ENCODE measurements at places on chromosomes 1 and 21.

GRCh38 chr1:170262276-170262939 is 116.6 kb downstream of the NTMT2 start:
- DNase-seq: no peak

DNA sequence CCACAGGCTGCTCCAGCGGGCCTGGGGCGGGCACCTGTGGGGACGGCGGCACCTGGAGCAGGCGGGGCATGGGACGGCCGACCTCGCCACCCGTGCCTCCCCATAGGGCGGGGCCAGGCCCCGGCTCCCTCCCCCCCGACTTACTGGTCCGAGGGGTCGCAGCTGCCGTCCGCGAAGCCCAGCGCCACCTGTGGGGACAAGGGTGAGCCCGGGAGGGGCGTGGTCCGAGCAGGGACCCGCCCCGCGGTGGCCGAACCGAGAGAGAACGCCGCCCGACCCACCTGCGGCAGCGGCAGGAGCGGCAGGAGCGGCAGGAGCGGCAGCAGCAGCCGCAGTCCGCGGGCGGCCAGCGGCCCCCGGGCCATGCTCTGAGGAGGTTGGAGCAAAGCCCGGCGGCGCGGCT is at the start of gene TMEM52:
TMEM52 (minus strand) TSS at position 379 of the 403 bp plus-strand sequence; CDS start at position 365, 14 bp downstream.
- no peak for DNase-seq

DNA sequence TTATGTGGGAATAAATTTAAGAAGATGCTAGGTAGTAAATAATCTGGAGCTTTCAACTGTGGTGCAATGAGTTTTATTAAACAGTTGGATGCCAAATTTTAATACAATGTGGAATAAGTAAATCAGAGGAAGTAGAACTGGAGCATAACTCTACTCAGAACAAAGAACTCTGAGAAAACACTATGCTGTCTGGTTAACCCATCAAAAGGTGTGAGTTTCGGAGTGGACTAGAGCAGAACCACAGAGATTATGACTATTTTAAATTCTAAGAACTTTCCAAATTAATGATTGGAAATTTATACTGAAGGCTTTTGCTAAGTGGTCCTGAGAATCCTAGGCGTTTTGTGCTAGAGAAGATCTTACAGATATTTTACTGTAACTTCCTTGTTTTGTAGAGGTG is 132.2 kb downstream of the NTMT2 start:
- DNase-seq: no peak

GRCh38 chr1:240621249-240621648 is 9.3 kb upstream of the GREM2 start:
- no peak for DNase-seq

- DNase-seq: no peak
Measured at GRCh38 chr1:40245686-40246085, 2.1 kb upstream of the TMCO2 start.

GRCh38 chr1:17582124-17582774 is 42.8 kb downstream of the ARHGEF10L start:
- no peak for DNase-seq

DNA sequence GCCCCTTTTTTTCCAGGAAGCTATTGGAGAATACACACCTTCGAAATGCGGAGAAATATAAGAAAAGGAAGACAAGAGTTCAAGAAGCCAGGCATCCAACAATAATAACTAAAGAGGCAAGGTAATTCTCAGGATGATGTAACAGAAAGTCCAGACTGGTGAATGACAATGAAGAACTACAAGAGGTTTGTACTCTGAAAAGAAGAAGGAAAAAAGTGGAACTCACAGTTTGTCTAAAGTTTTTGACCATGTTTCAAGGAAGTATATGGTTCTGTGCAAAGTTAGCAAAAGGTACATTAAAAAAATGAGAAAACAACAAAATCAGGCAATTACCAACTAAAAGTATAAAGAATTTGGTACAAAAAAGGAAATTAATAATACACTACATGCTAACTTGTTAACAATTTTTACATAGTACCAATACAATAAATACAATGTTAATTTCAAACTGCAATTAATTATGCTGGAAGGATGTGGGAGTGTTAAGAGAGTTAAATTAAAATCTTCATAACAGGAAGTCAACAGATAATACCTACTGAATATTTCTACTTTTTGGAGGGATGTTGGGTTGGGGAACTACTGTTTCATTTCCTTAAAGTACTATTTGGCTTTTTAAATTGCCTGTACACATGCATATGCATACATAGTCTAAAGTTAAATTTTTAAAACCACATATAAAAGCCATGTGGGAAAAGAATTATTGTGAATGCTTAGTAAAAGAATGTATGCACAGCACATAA is 12.9 kb upstream of the CD55 start:
- no peak for DNase-seq

DNA sequence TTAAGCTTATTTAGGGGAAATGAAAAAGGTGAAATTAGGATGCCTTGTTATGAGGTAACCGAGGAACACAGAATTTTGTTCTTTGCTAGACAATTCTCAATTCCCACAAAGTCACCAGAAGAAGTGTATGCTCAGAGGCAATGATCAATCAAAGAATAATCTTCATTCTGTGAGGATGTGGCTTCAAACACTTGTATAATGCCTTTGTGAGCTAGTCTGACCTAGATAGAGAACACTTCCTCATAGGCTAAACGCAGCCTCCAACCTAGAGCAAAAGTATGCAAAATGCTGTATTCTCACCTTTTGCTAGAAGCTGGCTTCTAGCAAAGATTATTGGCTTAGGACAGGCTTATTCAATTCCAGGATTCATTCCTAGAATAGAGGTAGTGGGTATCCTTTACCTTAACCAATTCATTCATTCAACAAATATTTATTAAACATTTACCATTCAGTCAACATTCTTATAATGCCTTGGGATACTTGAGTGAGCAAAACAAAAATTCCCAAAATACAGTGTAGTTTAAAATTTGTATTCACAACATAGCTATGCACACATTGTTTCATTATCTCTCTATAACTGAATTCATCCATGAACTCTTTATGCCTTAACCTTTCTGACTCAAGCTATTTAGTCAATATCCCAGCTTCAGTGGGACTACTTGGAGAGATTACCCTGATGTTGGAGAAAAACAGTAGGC is 530.2 kb downstream of the PTPRC start:
- DNase-seq: no peak

DNA sequence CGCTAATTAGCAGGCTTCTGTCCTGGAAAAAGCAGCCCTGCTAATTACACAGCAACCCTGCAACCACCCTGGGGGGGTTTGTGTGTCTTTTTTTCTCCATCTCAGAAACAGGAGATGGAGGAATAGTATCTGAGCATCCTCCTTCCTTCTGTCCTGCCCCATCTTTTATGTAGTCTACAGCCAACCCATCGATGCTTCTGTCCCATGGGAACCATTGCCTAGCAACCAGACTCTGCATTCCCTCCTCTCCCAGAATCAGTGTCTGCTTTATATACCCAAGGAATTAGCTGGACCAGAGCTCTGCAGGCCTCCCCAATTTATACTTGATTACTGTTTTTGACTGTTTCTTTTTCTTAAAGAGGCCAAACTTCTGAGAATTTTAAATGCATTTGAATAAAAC is 35.1 kb downstream of the LRRC38 start:
- DNase-seq: no peak
